CD4-positive, alpha-beta T cell treated with Interferon gamma for 1 hour (primary cell): ENCODE measurements at places on chromosomes 2 and 18.

DNA sequence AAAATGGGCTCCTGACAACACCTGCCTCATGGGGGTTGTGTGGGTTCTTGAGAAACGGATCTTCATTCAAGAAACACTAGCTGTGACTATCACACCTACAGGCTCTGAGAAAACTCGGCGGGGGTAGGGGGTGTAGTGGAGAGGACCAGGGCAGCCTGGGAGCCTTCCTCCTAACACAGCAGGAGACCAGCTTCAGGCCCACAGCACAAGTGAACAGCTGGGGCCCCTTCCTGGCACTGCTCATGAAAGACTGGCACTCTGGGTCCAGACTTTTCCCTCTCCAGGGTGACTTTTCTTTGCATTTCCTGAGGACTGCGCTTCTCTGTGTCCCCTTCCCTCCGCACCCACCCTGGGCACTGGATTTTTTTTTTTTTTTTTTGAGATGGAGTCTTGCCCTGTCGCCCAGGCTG lies 7.2 kb upstream of the SEMA4C start:
- no peak for DNase-seq

- DNase-seq = no peak
Observed at GRCh38 chr2:23209059-23209458, 175.9 kb upstream of the KLHL29 start.

DNA sequence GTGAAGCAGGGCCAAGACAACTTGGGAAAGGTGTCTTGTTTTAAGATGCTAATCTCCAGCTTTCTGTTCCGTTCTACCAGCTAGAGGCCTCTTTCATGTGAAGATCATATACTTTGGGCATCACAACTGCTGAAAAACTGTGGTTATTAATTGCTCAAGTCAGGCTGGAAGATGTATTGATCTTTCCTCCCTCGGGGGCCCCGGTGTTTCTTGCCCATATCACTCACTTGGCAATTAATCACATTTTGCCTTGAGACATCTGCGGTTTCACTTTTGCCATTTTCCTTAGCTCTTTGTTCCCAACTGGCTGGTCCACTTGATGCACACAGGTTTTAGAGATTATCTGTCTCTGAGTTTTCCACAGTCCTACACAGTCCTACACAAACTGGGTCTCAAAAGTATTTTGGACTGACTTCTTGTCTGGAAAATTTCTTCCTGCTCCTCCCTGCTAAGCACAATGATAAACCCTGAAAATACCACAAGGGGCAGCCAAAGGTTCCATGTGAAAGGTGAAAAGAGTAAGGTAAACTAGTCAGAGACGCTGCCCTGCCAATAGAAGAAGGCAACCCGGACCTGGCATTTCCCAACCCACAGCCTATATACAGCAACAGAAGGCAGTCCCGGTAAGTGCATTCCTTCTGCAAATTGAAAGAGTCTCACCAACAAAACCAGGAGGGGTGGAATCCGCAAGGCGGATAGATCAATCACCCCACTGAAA lies 181.0 kb downstream of the AFF3 start:
- no peak for DNase-seq

GRCh38 chr2:192559587-192559986 lies 364.9 kb upstream of the TMEFF2 start:
- DNase-seq = no peak

GRCh38 chr18:78773303-78773755 lies 206.3 kb upstream of the SALL3 start:
- no peak for DNase-seq

GRCh38 chr2:100012561-100012960 lies 129.8 kb downstream of the AFF3 start:
- DNase-seq = no peak

DNA sequence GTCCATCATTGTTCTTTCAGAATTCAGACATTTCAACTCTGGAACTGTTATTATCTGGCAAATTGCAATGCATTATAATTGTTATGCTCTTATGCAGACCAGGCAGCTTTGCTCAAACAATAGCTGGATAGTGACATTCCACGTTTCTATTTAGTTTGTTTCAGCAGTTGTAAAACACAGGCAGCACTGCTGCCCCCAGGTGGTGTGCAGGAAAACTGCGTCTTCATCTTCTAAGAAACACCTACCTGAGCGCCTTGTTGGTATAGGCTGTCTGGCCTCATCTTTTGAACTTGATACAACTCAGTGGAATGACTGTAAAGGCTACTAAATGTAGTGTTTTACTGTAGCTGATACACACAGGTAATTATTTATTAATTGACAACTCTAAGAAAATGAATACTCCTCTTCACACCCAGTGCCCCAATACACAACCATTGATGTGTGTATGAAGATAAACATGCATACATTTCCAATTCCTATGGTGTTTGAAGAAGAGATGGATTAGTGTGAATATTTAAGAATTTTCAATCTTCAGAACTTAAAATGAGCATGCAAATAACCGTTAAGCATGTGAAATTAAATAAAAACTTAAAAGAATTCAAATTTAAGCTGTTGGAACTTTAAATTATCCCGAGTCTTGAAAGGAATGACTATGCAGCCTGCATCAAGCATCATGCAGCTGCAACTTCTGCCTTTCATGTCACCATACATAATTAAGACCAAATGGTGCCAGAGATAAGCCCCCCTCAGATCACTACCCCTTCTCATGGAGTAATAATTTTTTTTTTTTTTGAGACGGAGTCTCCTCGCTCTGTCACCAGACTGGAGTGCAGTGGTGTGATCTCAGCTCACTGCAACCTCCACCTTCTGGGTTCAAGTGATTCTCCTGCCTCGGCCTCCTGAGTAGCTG lies 85.6 kb downstream of the CD8B2 start:
- no peak for DNase-seq

- DNase-seq = no peak
Observed at GRCh38 chr2:109689182-109689930, 75.2 kb downstream of the SOWAHC start.

- DNase-seq = no peak
Observed at GRCh38 chr2:239378021-239378917, 22.6 kb downstream of the HDAC4 start.

DNA sequence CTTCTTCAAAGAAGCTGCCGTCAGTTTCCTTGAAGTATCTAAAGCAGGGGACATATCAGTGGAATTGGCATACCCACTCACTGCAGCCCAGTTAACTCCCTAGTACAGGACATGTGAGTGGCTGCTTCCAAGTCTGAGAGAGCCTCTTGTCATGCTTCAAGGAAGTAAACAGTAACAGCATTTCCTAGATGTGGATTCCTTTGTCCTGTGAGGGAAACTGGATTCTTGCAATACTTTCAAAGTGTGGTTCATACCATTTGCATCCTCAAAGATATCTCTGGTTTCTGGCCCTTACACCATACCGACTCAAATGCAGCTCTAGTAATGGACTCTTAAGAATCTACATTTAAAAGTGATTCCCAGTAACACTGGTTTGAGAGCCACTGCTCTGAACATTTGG lies 87.2 kb downstream of the ESCO1 start:
- no peak for DNase-seq

GRCh38 chr2:167013227-167013626 lies 124.9 kb downstream of the XIRP2 start:
- DNase-seq = no peak

DNA sequence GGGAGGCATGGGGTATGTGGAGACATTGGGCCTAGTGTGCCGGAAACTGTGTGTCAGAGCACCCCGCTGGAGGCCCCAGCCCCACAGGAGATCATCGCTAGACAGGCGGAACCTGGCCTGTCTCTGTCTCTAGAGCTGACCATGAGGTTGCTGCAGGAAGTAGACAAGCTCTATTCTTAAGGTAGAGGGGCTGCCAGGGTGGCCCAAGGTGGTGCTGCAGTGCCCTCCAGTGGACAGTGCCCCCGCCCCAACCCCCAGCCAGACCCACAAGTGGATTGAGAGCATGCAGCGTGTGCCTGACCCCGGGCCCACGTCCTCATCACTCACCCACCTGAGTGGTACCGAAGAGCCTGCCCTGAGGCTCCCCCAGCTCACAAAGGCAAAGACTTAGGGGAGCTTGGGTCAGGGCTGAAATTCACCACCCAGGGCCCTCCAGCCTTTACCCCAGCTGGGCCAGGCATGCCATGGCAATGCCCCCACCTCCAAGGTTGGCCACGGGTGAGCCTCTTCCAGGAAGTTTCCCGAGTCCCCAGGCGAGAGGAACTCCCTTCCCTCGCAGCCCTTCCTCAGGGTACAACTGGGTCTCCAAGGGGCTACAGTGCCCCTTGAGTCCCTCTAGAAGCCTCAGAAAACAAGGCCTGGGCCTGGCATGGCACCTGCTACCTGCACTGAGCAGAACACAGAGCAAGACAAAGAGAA lies 155.0 kb downstream of the TTC32 start:
- DNase-seq = no peak

- DNase-seq = no peak
Observed at GRCh38 chr2:142879151-142879550, 1.7 kb downstream of the KYNU start.
